ENCODE measurements at places on chromosomes 1 and 21.
A peak's percentile ranks its signal among the peaks of the same experiment; 100 is the strongest.

DNA sequence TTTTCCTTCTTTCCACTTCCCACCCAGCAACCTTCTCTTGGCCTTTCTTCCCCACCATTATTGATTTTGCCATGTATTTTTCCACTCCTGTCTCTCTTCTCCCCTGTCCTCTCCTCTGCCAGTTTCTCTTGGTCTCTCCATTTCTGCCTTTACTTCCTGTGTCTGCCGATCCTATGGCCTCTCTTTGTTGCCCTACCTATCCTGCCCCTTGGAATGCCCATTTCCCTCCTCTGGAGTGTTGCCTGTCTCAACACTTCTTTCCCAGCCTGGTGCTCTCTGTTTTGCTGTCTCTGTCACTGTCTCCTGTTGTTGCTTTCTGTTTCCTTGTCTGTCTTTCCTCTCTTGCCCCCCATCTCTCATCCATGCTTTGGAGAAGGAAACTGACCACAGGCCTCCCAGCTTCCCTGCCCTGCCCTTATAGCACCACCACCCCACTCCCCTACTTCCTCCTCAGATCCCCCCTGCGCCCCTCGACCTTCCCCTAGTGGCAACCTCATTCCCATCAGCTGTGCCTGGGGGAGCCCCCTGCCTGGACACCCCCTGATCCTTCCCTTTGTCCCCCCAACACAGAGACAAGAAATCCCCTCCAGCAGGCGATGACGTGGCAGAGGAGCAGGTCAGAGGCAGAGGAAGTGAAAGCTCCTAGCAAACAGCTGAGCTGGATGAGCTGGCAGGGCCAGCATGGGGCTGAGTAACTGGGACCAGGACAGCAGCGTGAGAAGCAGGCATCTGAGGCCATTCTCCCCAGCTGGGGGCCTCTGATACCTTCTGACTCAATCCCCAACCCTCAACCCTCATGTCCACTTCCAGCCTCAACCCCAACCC is 6.6 kb upstream of the ETV3L start:
- DNase-seq = peak; percentile 40

DNA sequence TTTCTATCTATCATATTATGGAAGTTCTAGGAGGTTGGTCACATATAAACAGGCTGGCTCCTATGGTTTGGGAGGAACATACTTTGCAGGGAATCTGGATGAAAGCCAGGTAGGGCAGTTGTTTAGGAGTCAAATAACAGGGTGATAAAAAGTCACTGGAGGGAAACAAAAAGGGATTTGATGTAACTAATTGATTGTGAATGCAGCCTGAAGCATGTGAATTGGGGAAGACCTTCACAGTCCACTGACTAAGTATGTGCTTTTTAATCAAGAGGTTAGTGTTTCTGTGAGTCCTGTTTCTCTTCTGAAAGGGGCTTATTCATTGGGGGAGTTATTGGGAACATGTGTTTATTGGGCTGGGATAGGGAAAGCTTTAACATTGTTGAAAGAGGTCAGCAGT is 41.3 kb downstream of the HMCN1 start:
- no peak for DNase-seq

DNA sequence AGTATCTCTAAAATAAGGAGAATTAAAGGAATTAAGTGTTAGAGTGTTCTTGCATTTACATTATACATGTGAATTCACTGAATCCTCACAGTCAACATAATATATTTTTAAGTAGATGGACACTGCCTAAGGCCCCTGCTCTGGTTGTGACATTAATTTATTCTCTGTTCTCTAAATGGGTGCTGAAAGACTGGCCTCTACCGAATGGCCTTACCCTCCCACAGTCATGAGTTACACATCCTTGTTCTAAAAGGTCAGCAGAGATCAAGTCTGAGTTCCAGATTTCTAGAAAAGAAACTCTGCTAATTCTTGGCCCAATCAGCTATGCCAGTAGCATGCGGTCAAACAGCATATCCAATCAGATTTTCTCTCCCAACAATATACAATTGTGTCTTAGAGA is 193.2 kb downstream of the TM2D1 start:
- no peak for DNase-seq

GRCh38 chr1:236753964-236754363 is 41.1 kb upstream of the MTR start:
- peak; percentile 10 for DNase-seq

GRCh38 chr1:25651824-25652741 is 35.5 kb downstream of the MAN1C1 start:
- no peak for DNase-seq

- no peak for DNase-seq
These were observed 4.3 kb downstream of the CR1L start for GRCh38 chr1:207649210-207649753.

GRCh38 chr1:175273376-175274031 is 80.9 kb upstream of the KIAA0040 start:
- no peak for DNase-seq

GRCh38 chr1:164748253-164748899 is 189.4 kb downstream of the PBX1 start:
- no peak for DNase-seq

DNA sequence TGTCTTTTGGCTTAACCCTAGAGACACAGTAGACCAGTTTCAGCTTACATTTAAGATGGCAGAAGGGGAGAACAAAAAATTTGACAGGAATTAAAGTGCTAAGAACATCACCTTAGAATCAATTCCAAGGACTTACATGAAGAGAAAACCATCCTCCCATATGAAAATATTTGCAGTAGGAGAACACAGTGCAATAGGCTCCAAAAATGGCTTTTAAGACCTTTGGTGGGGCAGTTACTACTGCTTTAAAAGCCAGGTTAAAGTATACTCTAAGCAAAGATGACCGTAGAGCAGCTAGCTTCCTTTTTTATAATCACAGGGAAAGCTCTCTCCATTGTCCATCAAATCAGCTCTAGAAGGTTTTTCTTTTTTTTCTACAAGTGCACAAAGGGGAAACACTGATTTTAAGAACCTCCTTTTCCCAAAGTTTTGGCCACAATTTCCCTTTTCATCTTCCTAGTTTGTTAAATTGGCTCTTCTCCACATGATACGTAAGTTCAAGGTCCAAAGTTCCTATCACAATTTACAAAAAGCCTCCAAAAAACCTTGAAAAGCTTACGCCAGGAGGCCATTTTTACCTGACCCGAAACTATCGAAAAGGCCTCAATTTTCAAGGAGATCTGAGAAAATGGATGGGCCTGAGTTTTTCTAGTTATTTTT is 3.3 kb downstream of the TXNIP start:
- DNase-seq = no peak

GRCh38 chr1:54803761-54804470 is 2.8 kb upstream of the TTC22 start:
- DNase-seq = no peak

DNA sequence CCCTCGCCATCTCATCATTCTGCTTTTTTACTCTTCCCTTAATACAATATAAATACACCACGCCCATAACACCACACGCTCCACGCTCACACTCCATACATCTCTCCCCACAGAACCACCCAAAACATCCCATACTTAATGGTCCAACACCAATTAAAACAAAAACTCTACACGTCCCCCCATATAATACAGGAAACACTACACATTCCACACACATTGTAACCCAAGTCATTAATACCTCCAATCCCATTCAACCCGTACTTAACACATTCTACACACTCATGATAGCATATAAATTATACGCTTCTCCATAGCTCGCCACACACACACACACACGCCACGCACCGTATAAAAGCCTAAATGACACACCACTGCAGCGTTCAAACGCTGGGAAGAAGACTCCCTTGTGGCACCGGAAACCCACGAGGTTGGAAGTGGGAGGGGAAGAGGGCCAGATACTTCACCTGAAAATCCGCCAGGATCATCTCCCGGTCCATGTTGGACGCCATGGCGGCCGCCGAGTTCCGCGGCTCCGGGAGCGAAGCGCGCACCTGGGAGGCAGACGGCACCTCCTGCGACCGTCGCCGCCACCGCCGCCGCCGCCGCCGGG is 659 bp downstream of the FAF1 start:
- no peak for DNase-seq

DNA sequence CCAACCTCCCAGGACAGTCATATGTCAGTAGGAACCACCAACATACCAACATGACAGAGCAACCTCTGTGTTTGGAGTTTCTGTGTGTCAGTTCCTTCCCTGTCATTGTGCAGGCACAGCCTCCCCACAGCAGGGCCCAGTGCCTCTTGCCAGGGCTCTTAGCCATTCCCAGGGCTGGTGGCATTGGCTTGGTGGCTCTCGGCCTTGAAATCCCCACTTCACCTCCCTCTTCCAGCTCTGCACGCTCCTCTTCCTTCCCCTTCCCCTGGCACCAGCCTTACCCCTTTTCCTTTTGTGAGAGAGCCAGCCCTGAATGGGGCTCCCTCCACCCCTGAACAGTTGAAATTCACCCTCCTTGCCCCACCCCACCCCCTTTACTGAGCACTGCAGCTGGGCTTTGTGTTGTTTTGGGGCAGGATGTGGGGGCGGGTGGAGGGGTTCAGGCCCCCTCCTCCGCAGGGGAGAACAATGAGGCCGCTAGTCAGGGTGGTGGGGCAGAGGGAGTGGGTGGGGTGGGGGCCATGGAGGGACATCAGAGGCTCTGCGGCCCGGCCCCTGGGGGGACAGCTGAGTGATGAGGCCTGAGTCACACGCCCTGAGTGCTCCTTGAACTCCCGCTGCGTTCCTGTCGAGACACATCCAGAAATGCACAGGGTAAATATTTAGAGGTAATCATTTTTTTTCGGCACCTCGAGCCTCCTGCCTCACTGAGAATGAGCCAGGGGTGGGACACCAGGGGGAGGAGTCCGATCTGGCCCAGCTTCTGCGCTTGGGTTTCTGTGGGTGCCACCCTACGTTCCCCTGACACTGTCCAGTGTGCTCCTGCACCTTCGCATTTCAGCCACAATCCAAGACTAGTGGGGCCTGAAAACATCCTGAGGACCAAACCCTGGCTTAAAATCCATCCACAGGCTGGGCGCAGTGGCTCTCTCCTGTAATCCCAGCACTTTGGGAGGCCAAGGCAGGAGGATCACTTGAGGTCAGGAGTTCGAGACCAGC is 28.6 kb downstream of the LGR6 start:
- no peak for DNase-seq

DNA sequence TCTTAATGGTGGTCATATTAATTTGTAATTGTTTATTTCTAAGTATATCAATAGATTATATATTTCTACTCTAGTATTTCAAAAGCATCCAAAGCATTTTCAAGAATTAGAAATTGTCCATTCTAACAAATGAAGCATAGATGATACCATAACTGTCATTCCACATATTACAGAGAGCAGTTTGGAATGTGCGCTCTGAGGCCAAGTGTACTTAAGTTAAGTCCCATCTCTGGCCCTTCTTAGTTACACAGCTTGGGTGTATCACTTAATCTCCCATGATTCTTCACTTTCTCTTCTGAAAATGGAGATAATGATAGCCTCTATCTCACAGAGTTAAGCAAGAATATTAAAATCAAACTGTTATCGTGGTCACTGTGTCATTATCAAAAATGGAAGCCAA is 281.1 kb downstream of the MRPL39 start:
- no peak for DNase-seq

DNA sequence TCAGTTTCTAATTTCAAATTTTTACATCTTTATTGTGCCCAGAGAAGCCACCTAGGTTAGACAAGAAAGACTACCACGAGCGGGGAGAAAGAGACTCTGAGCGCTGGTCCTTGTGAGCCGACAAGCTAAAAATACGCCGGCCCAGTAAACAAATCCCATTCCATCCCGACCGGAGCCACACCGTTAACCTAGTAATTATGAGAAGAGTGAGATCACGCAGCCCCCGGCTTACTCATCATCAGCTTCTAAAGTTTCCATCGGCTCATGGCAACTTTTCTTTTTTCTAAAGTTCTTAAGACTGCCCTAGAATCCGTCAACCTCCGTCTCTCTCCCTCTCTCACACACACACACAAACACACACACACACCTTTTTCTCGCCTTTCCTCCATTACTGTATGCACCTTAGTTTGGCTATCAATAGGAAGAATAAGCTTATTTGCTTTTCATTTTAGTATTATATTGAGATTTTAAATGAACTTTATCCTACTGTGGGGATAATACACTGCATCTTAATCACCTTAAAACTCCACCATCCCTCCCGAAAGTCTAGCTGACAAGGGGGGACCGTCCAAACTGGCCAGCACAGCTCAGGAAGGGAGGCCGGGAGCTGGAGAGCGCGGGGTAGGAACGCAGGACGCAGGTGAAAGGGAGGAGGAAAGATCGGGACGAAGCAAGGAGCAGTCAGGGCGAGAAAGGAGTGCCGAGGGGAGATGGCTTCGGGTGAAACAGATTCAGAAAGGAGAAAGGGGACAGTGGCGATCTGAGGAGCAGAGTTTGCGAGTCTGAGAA is 728 bp downstream of the OTUD7B start:
- peak; percentile 57 for DNase-seq

- no peak for DNase-seq
These were observed 29.4 kb downstream of the HMGB4 start for GRCh38 chr1:33893147-33893830.

GRCh38 chr1:107572674-107573211 is 392.2 kb downstream of the VAV3 start:
- no peak for DNase-seq

DNA sequence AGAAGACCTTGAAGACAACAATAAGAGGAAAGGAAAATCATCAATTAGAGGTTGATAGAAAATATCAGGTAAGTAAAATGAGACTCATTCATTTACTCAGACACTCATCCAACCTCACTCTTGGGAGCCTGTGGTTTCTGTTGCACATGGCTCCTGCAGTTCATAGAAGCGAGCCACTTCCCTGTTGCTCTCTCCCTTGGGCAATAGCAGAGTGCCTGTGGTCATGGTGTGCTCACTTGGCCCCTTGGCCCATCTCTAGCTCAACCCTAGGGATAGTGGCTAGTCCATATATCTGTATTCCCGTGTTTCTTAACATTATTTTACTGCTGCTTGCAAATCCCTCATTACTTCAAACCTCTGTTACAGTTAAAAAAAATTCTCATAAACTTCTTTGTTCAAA is 368.6 kb downstream of the PTPRC start:
- no peak for DNase-seq

GRCh38 chr1:109705411-109705810 is 6.6 kb upstream of the GSTM5 start:
- no peak for DNase-seq

- no peak for DNase-seq
These were observed 392.9 kb downstream of the DSCAM start for GRCh38 chr21:40454057-40454456.

DNA sequence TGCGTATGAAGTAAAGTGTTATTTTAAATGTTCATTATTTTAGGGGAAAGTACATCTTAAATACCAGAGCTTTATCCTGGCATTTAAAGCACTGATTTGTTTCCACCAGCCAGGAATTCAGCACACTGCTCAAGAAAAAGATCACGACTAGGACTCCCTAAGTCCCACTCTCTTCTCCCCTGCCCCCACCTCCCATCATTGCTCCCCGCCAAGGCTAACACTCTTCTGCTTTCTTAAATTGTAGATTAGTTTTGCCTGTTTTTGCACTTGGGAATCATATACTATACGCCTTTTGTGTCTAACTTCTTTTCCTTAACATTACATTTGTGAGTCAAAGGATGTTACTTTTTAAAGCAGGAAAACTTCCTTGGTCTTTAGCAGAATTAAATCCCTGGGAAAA is 37.5 kb upstream of the C1orf105 start:
- no peak for DNase-seq

GRCh38 chr21:30164796-30165195 is 1.8 kb downstream of the CLDN17 start:
- no peak for DNase-seq

Data from dorsolateral prefrontal cortex (tissue), 122 donors.